ENCODE measurements at places on chromosomes 4 and X.

DNA sequence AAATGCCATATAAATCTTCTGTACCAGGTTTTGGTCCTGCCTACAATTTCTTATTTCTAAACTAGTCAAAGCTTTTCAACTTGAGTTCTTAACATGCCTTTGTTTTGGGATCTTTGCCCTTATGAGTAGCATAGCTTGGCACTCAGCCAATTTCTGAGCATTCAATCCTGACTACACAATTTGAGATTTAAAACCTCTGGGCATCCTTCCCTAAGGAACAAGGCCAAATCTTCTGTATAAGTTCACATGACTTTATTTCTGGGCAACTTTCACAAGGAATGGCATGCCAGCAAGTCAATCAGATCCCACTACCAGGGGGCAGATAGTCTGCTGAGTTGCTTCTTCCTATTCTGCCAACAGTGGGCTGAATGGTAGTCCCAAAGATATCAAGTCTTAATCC lies 254.2 kb downstream of the ADAMTS3 start:
- DNase-seq = no peak

DNA sequence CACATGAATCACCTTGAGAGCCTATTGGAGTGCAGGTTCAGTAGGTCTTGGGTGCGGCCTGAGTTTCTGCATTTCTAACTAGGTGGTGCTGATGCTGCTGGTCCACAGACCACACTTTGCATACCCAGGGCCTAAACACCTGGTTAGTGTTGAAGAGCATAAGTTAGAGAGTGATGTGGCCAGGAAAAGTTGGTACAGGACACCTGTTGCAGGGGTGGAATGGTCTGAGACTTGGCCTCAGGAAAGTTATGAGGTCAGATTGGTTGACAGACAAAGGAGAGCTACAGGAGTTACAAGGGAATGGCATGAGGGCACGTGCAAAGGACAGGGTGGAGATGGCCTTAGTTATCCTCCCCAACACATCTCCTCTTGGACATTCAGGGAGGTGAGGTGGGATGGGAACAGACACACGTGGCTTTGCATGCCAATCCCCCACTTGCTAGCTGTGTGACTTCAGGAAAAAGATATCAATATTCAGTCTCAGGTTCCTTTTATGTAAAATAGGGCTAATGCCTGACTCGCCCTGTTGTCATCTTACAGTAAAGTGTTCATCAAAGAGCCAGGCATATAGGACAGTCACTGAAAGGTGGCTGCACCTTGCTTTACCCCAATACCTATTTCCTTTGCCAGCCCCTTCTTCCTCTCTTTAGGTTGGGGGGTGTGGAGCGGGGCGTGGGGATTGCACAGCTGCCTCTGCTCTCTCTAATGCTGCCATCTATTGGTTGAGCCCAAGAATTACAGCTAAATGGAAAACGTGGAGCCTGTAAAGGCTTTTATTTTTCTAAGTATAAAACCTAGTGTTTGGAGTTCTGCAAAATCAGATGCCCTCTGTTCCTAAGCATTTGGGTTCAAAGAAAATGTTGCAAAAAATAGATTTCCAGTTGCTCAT lies 47.5 kb downstream of the ATG4A start:
- DNase-seq = no peak

- no peak for DNase-seq
Observed at GRCh38 chrX:46130247-46130646, 415.0 kb downstream of the ZNF674 start.

- DNase-seq = no peak
Observed at GRCh38 chr4:139682741-139683151, 17.1 kb downstream of the MGST2 start.

DNA sequence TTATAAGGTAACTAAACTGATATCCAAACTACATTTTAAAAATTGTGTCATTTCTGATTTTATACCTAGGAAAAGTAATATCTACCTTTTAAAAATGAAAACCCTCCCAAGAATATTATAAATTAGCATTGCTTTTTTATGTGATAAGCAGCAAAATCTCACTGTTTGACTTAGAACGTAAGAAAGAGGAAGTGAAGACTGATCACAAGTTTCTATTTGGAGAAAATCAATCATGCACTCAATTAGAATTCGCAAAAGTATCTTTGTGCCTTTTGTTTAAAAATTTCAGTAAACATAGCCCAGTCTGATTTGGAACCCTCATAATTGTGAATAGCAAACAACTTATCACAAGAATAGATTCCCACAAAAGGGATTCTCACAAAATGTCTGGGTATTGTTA lies 142.7 kb downstream of the TENM3 start:
- DNase-seq = no peak

GRCh38 chr4:147370473-147370872 lies 110.4 kb upstream of the EDNRA start:
- no peak for DNase-seq

GRCh38 chr4:28562913-28563312 lies 1702.3 kb downstream of the STIM2 start:
- no peak for DNase-seq

GRCh38 chr4:168634276-168634802 lies 137.5 kb downstream of the PALLD start:
- no peak for DNase-seq

DNA sequence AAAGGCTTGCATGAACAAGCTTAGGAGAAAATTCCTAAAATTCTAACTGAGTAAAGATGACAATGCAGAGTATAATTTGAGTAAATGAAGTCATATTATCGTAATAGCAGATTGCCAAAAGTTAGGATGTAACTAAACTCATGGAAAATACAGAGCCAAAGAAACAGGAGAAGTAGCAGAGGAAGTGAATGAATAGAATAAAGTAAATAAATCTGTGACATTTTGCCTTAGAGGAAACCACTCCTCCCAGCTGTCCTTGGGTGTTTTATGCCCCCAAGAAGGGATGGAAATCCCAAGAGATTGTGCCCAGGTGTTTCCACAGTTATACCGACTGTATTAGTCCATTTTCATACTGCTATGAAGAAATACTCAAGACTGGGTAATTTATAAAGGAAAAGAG lies 1.9 kb upstream of the BMX start:
- DNase-seq = no peak

DNA sequence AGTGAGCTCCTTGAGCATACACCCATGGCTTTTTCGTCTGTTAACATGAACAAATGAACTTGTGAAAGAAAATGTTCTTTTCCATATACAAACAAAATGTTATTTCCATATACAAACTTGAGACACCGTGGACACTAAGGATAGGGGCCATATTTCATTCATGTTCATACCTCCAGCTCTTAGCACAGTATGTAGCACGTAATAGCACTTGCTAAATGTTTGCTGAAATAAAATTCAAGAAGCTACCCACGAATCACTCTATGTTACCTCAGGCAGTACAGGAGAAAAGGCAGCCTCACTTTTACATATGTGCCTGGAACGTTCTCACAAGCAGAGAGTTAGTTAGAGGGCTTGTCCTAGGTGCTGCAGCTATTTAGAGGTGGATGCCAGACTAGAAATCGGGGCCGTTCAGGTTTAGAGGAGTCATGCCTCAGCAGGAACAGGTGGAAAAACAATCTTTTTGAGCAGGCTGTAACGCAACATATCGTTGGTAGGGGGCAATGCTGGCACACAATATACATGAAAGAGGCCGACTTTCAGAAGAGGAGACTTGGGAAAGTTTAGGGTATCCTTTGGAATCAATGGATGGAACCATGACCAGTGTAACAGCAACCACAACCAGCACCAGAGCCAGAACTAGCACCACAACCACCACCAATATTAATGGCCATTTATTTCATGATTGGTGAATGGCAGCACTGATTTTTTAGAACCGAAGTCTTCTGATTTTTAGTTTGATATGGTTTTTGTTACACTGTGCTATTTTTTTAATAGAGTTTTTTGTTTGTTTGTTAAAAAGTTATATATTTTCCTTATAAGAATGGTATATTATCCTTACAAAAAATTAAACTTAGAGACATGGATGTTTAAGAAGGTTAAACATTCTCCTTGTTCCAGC lies 14.8 kb upstream of the PAQR3 start:
- no peak for DNase-seq

DNA sequence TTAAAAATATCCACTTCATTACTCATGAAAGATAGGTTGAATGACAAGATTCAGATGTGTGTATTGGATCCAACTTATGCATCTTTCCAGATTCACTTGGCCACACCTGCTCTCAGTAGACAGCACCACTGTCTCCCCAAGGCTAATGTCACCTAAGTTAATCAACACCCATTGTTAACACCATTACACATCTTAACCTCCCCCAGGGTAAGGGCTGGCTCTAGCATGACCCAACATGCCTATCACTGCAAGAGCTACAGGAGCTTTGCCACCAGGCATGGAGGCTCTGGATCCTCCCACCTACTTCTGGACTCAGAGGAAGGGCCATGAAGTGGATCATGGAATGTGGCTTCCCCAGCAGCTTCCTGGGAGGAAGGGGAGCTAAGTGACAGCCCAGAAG lies 32.8 kb upstream of the LSM6 start:
- DNase-seq = no peak

DNA sequence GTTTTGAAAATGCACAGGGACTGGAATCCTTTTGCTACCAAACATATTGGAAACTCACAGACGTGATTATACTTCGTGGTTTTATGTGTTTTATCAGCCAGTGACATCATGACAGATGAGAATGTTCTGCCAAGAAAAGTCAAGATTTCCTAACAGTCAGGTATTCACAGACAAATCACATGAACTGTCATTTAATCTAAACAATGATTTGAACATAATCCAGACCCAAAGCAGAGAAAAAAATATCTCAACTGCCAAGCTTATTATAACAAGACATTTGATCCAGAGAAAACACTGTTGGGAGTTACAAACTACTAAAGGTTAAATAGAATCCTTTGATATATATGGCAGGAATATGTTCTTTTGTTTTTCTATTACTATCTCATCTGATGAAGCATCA lies 635.9 kb upstream of the FRG1 start:
- DNase-seq = no peak

- DNase-seq = no peak
Observed at GRCh38 chrX:79081895-79082512, 62.5 kb upstream of the GPR174 start.

DNA sequence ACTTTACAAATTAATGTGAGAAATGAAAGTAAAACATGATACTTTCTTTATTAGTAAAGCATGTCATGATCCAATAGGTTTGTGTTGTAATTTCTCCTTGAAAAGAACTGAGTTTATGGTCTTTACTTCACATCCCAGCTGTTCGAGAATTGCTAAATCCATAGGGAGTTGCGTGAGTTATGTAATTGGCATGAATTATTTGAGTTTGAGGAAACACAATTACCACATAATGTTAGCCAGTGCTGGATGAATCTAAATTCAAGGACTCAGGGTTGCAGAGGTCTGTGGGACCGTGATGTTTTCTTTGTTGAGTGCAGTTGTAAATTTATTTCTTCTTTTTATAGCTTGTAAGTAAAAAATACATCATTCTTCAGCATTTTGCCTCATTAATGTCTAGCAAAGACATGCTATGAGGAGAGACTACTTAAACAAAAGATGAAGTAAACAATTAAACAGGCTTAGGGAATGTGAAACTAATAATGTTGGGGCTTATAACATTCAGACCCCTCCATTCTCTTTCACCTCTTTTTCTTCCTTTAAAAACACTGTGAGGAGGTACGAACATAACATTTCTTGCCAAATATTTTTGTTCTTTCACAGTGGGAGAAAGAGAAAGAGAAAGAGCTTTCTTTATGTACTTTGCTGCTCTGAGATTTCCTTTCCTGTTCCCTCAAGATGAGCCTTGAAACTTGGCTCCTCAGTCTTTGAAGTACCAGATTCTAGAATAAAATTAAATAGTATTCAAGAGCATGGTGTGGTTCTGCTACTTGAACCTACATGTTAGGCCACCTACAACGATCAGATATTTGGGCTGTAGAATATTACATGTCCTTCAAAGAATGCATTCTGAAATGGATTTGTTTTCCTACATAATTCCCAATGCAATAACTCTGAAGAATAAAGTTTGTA lies 159.6 kb upstream of the ANK2 start:
- DNase-seq = no peak

DNA sequence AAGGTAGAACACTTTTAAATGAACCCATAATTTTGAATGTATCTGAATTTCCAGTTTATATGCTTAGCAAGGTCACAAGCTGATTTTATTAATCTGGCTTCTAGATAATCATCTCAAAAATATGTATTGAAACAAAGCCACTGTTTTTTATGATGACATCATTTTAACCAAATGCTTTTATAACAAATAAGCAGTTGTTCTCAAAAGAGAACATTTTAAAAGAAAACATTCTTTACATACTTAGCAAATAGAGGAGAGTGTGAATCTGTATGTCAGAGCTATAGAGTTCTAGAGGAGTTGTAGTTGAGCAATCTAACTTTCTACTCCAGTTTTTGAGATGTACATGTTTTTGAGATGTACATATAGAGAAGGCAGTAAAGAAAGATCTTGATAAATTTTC lies 42.5 kb downstream of the LAMP2 start:
- no peak for DNase-seq

GRCh38 chr4:122695226-122695625 lies 37.3 kb upstream of the BBS12 start:
- DNase-seq = no peak

- DNase-seq = no peak
Observed at GRCh38 chr4:143438710-143439109, 74.8 kb upstream of the SMARCA5 start.

- no peak for DNase-seq
Observed at GRCh38 chr4:38519666-38520065, 144.3 kb upstream of the KLF3 start.

GRCh38 chr4:13176741-13177142 lies 307.4 kb downstream of the RAB28 start:
- DNase-seq = no peak

DNA sequence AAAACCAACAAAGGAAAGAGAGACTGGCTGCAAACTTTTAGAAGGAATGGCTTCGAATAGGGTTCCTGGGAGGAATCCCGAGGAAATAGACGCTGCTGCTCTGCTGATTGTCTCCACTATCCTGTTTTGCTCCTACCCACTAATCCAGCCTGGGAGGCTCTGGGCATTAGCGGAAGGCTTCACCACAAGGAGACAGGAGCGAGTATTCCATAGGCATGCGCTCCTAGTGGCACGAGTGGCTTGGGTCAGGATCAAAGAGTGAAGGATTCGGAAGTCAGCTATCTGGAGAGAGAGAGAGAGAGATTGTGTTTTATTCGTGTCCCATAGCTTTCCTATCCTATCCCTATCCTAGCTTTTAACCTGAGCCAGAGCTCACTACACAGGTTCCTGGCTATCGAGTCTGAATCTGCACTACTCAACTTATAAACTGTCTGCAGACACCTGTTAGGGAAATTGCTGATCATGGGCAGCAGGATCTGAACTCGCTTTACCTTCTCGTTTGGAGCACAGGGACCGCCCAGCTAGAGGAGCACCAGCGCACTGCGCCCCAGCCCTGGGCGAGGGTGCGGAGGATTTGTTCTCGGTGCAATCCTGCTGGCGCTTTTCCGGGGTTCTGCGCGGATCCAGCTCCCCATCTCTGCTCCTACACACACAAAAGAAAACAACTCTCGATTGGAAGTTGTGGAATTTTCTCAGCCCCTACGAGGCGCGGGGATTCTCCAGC lies 740 bp upstream of the NPY2R start:
- DNase-seq = no peak

DNA sequence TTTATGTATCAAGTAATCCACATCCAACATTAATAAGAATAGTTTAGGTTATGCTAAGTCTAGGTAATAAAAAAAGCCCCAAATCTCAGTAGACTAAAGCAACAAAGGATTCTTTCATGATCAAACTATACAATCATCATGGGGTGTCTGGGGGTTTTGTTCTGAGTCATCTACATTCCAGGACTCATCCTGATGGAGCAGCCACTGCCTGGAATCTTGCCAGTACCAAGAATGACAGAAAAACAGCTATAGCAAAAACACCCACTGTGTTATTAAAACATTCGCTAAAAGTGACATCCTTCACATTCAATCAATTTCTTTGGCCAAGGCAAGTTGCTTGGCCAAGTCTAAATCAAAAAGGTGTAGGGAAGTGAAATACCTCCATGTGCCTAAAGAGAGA lies 3.9 kb upstream of the ARHGEF38 start:
- no peak for DNase-seq

Measured in stimulated activated CD4-positive, alpha-beta T cell treated with anti-CD3 and anti-CD28 coated beads, Interleukin-1b, Interleukin-23, amount 100 ng/mL, for 1 hour (primary cell).